ENCODE measurements at places on chromosomes 7 and 10. TPM values are rescaled to one million over a fixed set of nuclear protein-coding genes. Genes with fewer than 3 reads are reported as not detected.

PDE6C gene
- not detected for total RNA-seq

HYAL4 gene
- total RNA-seq: 0.18 TPM

PIP gene
- not detected for total RNA-seq

LRRC17 gene
- 41.7 TPM for total RNA-seq

CTAGE15 gene
- 1.8 TPM for total RNA-seq

SOSTDC1 gene
- total RNA-seq: 28.8 TPM

CYP26C1 gene
- not detected for total RNA-seq
